ENCODE measurements at places on chromosomes 3 and 15.
A peak's percentile ranks its signal among the peaks of the same experiment; 100 is the strongest.

GRCh38 chr3:183428447-183429211 is at the start of gene MCF2L2:
MCF2L2 (minus strand) TSS chr3:183428619; CDS start chr3:183427977, 642 bp downstream.
- no peak for DNase-seq

- DNase-seq = no peak
Measured at GRCh38 chr3:14842277-14842676, 23.5 kb downstream of the FGD5 start.

- no peak for DNase-seq
Measured at GRCh38 chr3:125611908-125612307, 16.6 kb upstream of the OSBPL11 start.

DNA sequence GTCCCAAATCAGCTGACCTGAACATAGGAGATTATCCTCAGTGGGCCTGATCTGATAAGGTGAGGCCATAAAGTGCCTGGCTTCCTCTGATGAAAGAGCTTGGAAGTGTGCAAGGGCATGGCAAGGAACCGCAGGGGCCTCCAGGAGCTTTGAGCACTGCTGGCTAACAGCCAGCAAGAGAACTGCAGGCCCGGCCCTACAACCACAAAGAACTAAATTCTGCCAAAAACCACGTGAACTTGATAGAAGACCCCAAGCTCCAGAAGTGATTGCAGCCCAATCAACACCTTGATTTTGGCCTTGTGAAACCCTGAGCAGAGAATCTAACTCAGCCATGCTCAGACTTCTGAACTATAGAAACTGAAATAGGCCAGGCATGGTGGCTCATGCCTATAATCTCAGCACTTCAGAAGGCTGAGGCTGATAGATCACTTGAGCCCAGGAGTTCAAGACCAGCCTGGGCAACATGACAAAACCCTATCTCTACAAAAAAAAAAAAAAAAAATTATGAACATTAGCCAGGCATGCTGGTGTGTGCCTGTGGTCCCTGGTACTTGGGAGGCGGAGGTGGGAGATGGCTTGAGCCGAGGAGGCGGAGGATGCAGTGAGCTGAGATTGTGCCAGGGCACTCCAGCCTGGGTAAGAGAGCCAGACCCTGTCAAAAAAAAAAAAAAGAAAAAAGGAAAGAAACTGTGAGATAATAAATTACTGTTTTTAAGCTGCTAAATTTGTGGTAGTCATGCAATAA is 7.7 kb upstream of the DIS3L start:
- DNase-seq = no peak

- DNase-seq = peak; percentile 45
Measured at GRCh38 chr3:149575961-149576564, 81.8 kb downstream of the WWTR1 start.

GRCh38 chr3:123584988-123585937 is at the start of gene HACD2:
HACD2 (minus strand) TSS chr3:123585053; CDS start chr3:123585027, 26 bp downstream.
- DNase-seq = peak; percentile 97

DNA sequence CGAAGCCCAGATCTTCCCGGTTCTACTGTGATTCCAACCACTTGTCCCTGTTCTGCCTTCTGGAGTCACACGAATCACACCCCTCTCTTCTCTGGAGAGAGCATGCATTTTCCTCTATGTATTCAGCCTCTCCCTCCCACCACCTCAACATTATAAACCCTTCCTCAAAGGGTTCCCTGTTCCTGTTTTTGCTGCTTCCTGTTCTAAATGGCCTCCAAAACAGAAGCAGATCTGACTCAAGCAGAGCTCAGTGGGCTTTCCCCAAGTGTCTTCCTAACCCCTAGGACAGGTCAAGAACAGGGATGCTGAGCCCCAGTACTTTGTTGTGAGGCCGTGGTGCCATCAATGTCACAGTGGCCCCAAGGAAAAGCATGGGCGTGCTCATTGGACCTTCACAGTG is 75.7 kb upstream of the ARNT2 start:
- DNase-seq = no peak

- no peak for DNase-seq
Measured at GRCh38 chr15:38769492-38769891, 204.9 kb upstream of the RASGRP1 start.

- no peak for DNase-seq
Measured at GRCh38 chr3:124878561-124879336, 8.4 kb downstream of the ITGB5 start.

GRCh38 chr3:98750276-98750919 is 12.7 kb upstream of the ST3GAL6 start:
- no peak for DNase-seq

Data from SHP77 treated with DMSO at 0.1 percent for 48 hours (cell line).